ENCODE measurements at places on chromosomes 1 and 21. TPM values are rescaled to one million over a fixed set of nuclear protein-coding genes. Genes with fewer than 3 reads are reported as not detected.

- no peaks in the 10 kb centered on the region for H3K36me3 ChIP-seq
- no peaks in the 10 kb centered on the region for H3K27me3 ChIP-seq
- DNase-seq, result no peak
- H3K4me3 ChIP-seq, result no peak overlapping the region
- no peaks in the 10 kb centered on the region for H3K4me1 ChIP-seq
- no peak overlapping the region for H3K27ac ChIP-seq
Measured at GRCh38 chr1:112061901-112062320, 72.4 kb upstream of the KCND3 start.

GRCh38 chr1:178308438-178308837 is 188.3 kb downstream of the CLEC20A start:
- H3K27ac ChIP-seq, result no peak overlapping the region
- no peak overlapping the region for H3K4me3 ChIP-seq
- no peaks in the 10 kb centered on the region for H3K36me3 ChIP-seq
- no peaks in the 10 kb centered on the region for H3K4me1 ChIP-seq

GRCh38 chr1:89692601-89693521 is 59.9 kb downstream of the LRRC8C start:
- H3K36me3 ChIP-seq, result peaks cover 15% of the 10 kb centered on the region
- H3K27me3 ChIP-seq, result no peaks in the 10 kb centered on the region
- H3K4me3 ChIP-seq, result no peak overlapping the region
- H3K4me1 ChIP-seq, result peaks cover 14% of the 10 kb centered on the region
- DNase-seq, result no peak

Gene OLIG2
- total RNA-seq, result not detected

DNA sequence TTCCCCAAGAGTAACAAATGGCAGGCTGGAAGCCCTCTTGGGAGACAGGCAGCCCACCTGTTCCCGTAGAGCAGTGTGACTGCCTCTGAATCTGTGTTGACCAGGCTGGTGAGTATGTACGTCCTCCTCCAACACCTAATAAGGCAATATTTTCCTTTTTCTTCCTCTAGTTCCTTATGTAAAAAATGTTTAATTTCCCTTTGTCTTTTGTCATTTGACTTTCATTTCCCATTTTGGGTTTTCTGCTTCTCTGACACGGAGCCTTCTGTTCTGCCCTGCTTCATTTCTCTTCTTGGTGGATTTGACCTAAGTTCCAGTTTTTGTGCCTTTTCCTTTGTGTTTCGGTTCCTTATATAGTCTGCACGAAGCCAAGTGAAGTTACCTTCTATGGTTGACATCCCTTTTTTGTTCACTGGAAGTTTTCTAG is 65.8 kb upstream of the ATF3 start:
- no peak for DNase-seq
- H3K36me3 ChIP-seq, result no peaks in the 10 kb centered on the region
- H3K4me3 ChIP-seq, result no peak overlapping the region
- peaks cover 2% of the 10 kb centered on the region for H3K27me3 ChIP-seq
- H3K4me1 ChIP-seq, result no peaks in the 10 kb centered on the region

DNA sequence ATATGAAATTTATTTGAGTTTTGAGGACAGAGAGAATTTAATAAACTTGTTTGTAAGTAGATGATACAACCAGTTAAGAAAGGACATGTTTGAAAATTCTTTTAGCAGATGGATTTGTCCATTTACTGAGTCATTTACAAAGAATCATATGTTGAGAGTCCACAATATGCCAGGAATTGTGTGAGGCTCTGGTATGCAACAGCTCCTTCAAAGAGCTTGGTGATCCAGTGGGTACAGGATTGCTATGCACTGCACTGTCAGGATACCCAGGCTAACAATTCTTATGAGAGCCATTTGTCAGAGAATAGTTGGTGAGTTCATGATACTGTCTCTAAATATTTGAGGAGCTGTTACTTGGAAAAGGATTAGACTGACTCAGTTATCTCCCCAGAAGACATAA is 11.0 kb downstream of the DNM3 start:
- no peaks in the 10 kb centered on the region for H3K4me1 ChIP-seq
- no peak overlapping the region for H3K4me3 ChIP-seq
- H3K27me3 ChIP-seq, result peaks cover 7% of the 10 kb centered on the region

GRCh38 chr1:224456637-224456953 is 22.0 kb upstream of the WDR26 start:
- no peaks in the 10 kb centered on the region for H3K36me3 ChIP-seq
- peaks cover 4% of the 10 kb centered on the region for H3K4me1 ChIP-seq
- H3K27me3 ChIP-seq, result no peaks in the 10 kb centered on the region

DNA sequence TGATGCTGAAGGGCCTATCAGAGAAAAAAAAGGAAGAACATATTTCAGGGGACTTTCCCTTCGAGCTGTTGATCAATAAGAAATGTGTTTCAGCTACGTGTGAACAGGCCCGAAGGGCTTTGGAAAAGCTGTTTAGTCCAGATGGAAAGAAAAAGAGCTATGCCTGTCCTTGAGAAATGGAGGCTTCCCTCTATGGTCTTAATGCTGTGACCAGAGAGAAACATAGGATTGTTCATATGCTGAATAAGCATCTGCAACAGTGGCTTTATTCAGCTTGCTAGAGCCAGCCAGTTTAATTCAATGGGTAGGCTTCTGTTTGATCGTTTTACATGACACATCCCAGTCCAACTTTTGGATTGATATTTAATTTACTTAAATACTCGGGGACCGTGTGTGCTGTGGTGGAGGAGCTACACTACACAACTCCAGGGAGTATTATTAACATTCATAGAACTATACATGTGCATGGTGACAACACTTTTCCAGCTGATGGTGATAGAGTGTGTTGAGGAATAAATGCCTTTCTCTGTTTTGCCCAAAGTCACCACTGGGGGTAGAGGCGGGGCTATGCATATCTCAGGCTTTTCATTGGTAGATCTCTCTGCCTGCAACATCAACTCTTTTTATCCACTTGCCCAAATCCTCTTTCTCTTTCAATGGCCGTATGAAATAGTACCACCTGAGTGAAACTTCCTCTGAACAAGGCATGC is 106.7 kb upstream of the C8B start:
- no peaks in the 10 kb centered on the region for H3K27me3 ChIP-seq
- DNase-seq, result no peak
- no peaks in the 10 kb centered on the region for H3K36me3 ChIP-seq
- no peak overlapping the region for H3K4me3 ChIP-seq
- no peak overlapping the region for H3K27ac ChIP-seq
- no peaks in the 10 kb centered on the region for H3K4me1 ChIP-seq

DNA sequence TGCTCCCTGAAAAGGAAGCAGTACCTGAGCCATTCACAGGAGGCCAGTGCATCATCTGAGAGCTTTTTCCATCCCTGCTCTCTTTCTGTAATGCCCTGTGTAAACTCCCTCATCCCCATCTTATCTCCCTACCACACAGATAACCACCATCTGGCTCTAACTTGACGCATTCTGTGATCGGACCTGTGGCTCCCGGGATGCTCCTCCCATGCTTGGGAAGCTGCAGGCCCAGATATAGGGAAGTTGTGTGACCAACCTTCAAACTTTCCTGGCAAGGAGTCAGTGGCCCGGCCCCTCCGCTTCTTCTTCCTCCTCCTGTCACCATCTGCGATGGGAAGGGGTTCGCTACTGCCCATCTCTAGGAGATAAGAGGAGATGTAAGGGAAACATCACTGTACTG is 21.1 kb downstream of the MKNK1 start:
- H3K36me3 ChIP-seq, result peaks cover 40% of the 10 kb centered on the region
- no peak for DNase-seq
- no peaks in the 10 kb centered on the region for H3K27me3 ChIP-seq
- peaks cover 21% of the 10 kb centered on the region for H3K4me1 ChIP-seq
- H3K4me3 ChIP-seq, result no peak overlapping the region
- no peak overlapping the region for H3K27ac ChIP-seq

Data from natural killer cell (primary cell).